Motor neuron (in vitro differentiated cells): ENCODE measurements at places on chromosomes 4 and X.

GRCh38 chr4:7910952-7911578 lies 28.6 kb downstream of the AFAP1 start:
- ATAC-seq: peak; percentile 91

DNA sequence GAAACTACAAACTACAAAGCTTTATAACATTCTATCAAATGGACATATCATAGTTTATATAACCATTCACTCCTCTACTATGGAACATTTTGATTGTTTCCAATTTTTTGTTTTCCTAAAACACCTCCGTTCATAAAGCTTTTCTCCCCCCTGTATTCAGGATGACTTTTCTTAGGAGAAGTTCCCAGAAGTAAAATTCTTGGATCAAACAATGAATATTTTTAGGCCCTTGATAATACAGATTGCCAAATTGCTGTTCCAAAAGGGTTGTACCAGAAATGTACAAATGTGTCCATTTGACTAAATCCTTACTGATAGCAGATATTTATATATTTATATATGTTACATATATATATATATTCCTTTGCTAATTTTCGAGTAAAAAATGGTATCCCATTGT lies 77.8 kb downstream of the GPC3 start:
- no peak for ATAC-seq

GRCh38 chr4:65023081-65023480 lies 613.8 kb upstream of the TECRL start:
- peak; percentile 38 for ATAC-seq

DNA sequence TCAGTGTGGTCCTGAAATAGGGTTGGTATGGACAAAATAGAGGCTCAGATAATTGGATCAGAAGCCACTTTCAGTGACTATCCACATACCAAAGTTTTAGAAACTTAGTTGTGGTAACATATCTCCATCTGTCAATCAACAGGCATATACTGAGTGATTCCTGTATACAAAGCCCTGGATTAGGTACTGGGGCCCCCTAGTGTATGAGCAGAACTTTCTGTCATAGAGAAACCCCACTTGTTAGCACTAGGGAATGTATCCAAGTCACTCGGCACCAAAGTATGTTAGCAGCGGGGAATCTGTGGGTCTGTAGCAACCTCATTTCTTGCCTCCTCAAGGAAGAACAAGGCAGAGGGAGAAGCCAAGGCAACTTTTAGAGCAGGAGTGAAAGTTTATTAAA lies 50.7 kb downstream of the MAP7D3 start:
- ATAC-seq: no peak

GRCh38 chr4:3083732-3084131 lies 9.3 kb downstream of the HTT start:
- ATAC-seq: no peak
